ENCODE measurements at places on chromosomes 6 and 20. TPM values are rescaled to one million over a fixed set of nuclear protein-coding genes. Genes with fewer than 3 reads are reported as not detected.

Gene SPATS1
- total RNA-seq = not detected

Gene EEF1A2
- 11.0 TPM for total RNA-seq

Gene SLC4A11
- 1.6 TPM for total RNA-seq

Gene BAG2
- total RNA-seq = 3.0 TPM

Gene KIAA1755
- 11.3 TPM for total RNA-seq

Gene VGLL2
- total RNA-seq = not detected

Gene TSBP1
- total RNA-seq = not detected

Gene CLVS2
- total RNA-seq = 1.6 TPM

Gene BFSP1
- 7.5 TPM for total RNA-seq

Gene TRAPPC3L
- total RNA-seq = not detected

Gene NMBR
- total RNA-seq = not detected

Gene TMEM244
- total RNA-seq = not detected

Gene ZBTB12
- total RNA-seq = 2.9 TPM

Gene CLPSL1
- total RNA-seq = not detected

Gene FAM184A
- 0.11 TPM for total RNA-seq

Gene KAT14
- 37.3 TPM for total RNA-seq

Gene PNISR
- total RNA-seq = 59.0 TPM

Gene CD109
- 181 TPM for total RNA-seq

Gene LY6G6F
- not detected for total RNA-seq

Gene BMP5
- not detected for total RNA-seq

Gene TMEM217
- 2.4 TPM for total RNA-seq

Gene CLPSL2
- total RNA-seq = not detected

Gene STK35
- 25.9 TPM for total RNA-seq

Gene TFEB
- total RNA-seq = 4.2 TPM

Gene PTPRT
- 0.22 TPM for total RNA-seq

Gene CST7
- not detected for total RNA-seq

Gene ME1
- total RNA-seq = 9.0 TPM

Gene BANF2
- not detected for total RNA-seq
